ENCODE measurements at places on chromosomes 16 and 17.

- no peak for DNase-seq
Observed at GRCh38 chr16:65745201-65745708, 621.2 kb upstream of the CDH5 start.

GRCh38 chr17:49510059-49510719 is 15.1 kb downstream of the NGFR start:
- DNase-seq = no peak

DNA sequence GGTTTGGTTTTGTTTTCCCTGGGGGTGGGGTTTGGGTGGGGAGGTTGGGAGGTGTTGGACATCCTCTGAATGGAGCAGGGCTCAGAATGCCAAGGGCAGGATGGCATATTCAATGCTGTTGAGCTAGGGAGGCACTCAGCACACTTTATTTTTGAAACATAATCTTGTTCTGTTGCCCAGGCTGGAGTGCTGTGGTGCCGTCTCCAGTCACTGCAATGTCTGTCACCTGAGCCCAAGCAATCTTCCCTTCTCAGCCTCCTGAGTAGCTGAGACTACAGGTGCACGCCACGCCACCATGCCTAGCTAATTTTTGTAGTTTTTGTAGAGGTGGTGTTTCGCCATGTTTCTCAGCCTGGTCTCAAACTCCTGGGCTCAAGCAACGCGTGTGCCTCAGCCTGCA is 186.1 kb downstream of the RPTOR start:
- no peak for DNase-seq

DNA sequence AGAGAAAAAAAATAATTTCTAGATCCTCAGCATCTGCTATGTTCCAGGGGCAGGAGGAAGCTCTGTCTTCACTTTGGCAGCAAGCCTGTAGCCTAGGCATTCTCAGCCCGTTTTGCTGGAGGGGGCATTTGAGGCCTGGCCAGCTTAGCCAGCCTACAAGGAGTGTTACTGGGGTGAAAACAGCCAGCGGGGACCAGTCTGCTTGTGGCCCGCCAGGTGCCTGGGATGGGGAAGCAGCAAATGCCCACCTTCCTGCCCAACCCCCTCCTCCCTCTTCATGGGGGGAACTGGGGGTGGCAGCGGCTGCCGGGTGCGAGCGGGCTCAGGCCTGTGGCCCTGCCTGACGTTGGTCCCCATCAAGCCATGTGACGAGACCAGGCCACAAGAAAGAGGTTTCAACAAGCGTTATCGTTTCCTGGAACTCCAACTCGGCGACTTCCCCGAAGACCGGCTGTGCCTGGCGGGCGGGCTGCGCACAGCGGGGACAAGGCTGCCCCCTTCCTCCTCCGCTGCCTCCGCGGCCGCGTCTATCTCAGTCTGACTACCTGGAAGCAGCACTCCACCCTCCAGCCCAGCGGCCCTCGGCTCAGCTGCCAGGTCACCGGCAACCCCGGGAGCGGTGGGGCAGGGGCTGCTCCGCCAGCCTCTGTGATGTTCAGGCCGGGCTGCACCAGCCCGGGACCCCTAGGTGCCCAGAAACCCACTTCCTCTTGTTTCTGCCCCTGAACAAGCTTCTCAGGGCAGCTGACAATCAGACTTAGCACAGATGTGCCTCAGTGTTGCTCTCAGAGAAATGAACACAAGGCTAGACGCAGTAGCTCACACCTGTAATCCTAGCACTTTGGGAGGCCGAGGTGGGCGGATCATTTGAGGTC is 22.9 kb downstream of the SOCS1 start:
- DNase-seq = no peak

- DNase-seq = no peak
Observed at GRCh38 chr16:49307176-49307575, 25.5 kb upstream of the CBLN1 start.

DNA sequence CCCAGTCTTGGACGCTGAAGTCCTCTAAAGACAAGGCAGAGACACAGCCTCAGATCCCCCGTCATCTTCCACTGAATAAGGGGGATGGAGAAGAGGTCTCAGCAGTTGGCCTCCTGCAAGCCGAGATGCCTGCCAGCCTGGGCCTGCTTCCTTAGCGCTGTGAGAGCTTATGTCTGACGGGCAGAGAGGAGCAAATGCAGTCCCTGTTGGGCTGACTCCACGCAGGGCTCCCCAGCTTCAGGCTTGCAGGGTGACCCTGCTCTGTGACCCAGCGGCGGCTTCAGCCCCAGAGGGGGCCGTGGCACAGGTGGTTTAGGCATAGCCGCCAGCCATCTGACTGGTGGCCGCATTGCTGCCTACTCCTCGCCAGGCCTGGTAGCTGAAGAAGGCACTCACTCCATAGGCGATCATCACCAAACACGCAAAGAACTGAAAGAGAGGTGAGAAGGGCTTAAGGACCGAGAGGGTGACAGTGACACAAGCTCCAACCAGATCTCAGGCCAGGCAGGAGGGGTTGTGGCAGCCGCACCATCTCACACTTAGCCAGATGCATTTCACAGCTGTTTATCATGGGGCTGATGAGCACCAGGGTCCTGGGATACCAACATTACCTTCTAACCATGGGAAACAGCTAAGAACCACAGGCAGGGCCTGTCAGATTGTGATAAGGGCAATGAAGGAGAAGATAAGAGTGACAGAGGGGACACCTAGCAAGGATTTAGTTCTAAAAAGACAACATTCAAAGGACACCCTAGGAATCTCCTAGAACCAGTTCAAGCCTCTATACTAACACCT is 11.7 kb downstream of the ARL2BP start:
- DNase-seq = no peak

DNA sequence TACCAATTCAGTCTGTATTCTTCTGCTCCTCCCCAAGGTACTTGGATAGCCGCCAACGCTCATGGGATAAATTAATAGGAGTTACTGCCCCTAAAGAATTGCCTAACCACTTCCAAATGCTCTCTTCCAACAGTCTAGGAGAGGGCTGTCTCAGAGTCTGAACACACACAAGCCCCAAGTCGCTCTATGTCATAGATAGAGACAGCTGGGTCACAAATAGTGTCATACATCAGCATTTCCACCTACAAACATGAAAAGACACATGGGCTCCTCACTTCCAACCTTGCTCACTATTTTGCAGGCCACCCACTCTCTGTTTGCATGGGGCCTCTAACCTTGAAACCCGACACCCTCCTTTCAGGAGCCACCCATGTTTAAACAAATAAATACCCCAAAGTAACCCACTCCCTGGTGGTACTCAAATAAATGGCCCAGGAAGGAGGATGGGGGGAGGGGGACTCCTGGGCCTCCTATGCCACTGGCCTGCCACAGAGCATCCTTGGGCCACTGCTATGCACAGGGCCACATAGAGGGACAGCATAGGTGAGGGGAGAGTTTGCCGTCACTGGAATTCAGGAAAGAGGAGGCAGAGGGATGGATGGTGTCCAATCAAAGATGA is 265.9 kb downstream of the SOX9 start:
- DNase-seq = no peak

GRCh38 chr17:72710202-72710601 is 382.3 kb downstream of the SLC39A11 start:
- DNase-seq = no peak

DNA sequence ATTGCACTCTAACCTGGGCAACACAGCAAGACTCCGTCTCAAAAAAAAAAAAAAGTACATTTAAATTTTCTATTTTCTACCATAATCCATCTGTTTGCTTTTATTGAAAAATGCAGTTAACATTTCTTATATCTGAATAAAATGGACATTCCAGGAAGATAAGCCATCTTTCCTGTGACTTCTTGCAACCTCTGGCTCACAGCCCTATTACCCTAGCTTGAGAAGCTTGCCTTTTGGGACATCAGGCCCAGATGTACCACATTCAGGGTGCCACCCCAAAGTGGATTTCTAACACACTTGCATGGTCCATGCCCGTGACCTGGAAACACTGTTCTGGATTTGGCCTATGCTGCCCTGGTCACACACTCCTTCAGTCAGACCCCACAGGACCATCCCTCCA is 30.1 kb upstream of the DDX52 start:
- DNase-seq = no peak

DNA sequence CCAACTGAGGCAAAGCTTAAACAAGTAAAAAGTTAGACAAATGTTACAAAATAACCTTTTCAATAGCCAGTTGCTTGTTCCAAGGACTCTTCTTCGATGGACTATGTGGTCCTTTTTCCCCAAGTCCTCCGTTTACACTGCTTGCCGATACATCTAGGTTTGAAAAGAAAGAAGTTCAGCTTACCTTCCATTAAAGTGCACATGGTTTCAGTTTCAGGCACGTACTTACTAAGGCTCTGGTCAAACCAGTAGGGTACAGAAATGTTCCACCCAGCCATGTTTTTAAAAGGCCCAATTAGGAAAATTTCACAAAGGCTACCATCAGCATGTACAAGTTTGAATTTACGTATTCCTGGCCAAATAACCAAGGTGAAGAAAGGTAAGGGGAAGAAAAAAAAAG is 2.1 kb downstream of the SRSF2 start:
- DNase-seq = peak; percentile 55

GRCh38 chr16:82203198-82203597 is 33.2 kb upstream of the MPHOSPH6 start:
- no peak for DNase-seq

- DNase-seq = no peak
Observed at GRCh38 chr17:42177684-42178083, 3.3 kb downstream of the KCNH4 start.

DNA sequence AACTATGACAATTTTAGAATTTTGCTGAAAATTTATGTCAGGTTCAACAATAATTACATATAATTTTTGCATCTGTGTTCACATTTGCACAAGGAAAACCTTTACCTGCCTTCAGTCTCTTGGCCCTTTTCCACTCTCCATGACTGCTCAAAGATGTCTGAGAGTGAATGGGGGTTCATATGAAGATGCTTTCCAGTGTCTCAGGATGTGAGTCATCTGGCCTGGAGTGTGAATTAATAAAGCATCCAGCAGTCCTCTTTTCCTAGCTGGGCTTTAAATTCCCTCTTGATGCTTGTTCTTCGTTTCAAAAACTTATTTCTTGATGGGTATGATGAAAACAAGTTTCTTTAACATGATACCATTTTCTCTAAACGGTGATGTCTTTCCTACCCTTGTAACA is 99.9 kb downstream of the CDK5R1 start:
- DNase-seq = no peak

- no peak for DNase-seq
Observed at GRCh38 chr17:50522766-50523165, 9.8 kb upstream of the EPN3 start.

GRCh38 chr16:56781528-56781961 is 51.6 kb downstream of the NUP93 start:
- DNase-seq = no peak

- DNase-seq = no peak
Observed at GRCh38 chr17:64632194-64632593, 29.9 kb downstream of the SMURF2 start.

DNA sequence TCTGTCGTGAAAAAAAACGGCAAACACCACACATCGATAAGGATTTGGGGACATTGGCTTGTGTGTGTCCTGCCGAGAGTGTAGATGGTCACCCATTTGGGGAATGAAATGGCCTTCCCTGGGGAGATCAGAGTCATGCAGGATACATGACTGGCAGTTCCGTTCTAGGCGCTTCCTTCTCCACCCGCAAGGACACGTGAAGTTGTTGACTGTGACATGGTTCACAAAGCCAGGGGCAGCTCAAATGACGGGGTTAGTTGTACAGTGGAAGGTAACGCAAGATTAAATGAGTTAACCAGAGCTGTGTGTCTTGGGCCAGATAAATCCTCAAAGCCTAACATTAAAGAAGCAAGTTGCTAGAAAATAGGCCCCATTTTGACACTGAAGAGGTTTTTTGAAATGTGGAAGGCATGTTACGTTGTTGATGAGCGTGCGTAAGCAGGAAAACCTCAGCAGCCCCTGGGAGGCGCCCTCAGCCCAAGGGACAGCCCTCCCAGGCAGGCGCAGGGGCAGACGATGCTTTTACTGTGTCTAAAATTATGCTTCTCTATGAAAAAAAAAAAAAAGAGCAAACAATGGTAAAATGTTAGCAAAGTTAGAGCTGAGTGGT is 35.9 kb upstream of the CHMP6 start:
- no peak for DNase-seq

GRCh38 chr17:64531955-64532371 is 25.2 kb downstream of the CEP95 start:
- DNase-seq = no peak

DNA sequence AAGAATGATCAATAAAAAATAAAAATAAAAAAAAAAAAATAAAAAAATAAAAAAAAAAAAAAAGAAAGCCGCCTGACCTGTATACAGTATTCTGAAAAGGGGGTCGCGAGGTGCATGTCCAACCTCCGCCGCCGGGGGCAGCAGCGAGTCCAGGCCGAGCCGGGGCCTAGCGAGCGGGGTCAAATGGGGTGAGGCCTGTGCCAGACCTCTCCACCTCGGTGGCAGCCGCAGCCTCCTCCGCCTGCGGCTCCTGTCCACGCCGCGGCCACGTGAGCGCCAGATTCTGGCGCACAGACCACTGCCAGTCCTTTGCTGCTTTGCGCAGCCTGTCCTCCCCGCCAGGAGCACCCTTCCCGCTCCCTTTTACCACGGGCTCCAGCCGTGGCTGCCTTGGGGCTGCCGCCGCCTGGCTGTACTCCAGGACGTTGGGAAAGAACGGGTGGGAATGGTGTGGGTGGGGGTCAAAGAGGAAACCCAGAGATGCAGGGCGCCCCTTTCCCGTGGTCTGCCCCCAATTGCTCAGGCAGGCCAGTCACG is 2.4 kb upstream of the BCKDK start:
- DNase-seq = no peak

DNA sequence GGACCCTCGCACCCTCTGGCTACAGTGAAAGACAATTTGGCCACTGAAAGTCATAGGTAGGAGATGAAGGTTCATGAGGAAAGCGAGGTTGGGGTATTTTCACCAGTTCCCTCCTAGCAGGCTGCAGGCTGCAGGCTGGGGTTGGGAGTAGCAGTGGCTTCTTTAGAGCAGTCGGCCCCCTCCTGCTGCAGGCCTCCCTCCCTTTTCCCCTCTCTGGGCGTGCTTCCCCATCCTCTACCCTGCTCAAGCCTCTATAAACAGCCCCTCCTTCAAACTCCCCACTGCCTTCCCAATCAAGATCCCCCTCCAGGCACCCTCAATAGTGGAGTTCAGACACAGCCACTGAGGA is 41.8 kb downstream of the GAS7 start:
- no peak for DNase-seq

- no peak for DNase-seq
Observed at GRCh38 chr16:19933740-19934139, 49.1 kb upstream of the GPRC5B start.

DNA sequence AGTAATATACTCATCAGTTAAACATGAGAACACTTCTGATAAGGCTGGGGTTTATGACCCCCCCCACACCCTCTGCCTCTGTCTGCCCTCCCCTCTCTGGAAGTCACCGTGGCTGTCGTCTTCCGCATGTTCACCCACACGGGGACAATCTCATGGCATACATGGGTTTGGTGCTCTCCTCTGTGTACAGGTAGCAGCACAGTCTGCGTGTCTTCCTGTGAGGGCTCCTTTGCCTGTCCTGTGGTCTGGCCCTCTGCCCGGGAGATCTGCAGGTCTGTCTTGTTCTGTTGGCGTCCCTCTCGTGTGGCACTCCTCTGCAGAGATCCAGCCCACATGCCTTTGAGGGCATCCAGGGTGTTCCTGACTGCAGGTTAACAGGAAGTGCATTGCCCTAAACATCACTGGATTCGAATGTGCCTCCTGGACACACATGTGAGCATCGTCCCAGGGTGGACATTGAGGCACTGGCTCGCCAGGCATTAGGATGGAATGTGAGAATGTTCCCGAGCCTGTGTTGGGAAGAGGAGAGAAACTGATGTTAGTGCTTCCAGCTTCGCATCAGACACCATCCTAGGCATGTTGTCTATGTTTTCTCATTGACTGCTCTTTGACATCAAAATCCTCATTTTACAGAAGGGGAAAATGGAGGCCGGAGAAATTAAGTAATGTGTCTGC is 54.5 kb downstream of the NKD1 start:
- DNase-seq = no peak

- DNase-seq = no peak
Observed at GRCh38 chr17:45824901-45825492, 19.7 kb upstream of the SPPL2C start.
